ENCODE measurements at places on chromosomes 16 and 17.
A peak's percentile ranks its signal among the peaks of the same experiment; 100 is the strongest.

DNA sequence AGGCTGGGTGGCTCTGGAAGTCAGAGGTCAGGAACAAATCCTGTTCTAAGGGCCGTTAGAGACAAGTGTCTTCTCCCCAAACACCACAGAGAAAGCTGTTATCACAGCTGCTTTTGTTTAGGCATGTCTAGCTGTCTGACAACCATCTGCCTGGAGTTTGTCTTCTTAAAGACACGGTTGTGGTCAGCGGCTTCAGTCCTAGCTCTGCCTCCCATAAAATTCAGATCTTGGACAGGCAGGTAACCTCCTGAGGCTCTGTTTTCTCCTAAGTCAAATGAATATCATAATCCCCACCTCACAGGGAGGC lies 2.3 kb upstream of the ITGA3 start:
- DNase-seq = no peak

DNA sequence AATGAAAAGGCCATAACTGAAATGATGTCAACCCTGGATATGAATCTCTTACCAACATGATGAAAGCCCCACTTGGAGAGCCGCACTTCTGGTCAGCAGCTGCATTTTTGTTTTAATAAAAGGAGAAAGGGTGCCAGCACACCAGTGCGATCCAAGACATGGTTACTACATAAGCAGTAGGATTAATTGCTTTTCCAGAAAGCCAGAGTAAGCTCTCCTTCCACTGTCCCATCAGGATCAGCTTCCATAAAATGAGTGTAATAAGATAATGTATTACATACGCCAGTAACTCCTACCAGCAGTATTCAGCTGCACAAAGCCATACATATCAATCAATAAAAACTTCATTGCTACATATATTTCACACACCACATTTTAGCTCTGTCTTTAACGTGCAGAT lies 26.3 kb upstream of the NACA2 start:
- no peak for DNase-seq

DNA sequence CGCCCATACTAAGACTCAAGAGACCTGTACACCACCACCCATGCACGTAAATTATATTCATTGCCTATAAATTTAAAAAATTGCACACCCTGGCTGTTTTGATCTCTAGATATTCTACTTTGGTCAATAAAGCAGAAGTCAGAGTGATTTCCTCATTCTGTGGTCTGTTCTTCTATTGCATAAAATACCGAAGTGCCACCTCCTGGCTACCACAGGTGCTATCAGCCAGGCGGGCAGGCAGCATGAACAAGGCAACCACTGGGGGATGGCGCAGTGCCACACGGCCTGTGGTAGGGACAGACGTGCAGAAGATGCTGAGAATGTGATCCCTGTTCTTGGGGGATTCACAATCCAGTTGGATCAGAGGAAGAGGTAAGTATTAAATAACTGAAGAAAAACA lies 122.3 kb downstream of the CDK5R1 start:
- no peak for DNase-seq

DNA sequence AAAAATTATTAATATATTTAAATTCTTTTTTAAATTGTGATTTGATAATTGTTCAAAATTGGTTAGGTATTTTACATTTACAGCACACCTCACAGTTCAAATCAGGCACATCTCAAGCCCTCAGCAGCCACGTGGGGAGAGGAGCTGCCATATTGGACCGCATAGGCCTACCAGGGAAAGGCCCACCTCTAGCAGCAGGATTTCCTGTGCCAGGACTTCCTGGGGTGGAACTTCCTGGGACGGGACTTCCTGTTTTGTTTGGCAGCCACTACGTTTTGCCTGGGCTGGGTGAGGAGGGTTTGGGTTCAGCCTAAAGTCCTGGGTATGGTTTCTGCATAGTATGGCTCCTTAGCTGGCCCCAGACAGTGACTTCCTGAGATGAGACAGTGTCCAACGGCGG lies 298.5 kb upstream of the FOXF1 start:
- no peak for DNase-seq

DNA sequence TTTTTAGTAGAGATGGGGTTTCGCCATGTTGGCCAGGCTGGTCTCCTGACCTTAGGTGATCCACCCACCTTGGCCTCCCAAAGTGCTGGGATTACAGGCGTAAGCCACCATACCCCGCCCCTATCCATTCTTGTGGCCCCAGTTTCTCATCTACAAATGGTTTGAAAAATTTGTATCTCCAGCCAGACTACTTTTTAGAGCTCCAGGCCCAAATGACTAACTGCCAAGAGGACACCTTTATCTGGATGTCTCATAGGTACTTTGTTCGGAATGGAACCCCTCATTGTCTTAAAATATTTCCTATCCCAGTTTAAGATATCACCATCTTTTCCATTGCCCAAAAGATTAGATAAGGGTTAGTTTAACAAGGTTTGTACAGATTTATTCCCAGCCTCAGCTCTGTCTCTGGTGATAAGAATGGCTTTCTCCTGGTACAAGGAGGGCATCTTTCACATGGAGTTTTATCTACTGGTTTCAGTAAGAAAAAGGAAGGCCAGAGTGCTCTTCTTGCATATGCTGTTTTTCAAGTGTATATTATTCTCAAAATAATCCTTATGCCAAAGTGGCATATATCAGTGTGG lies 4.9 kb upstream of the CDC27 start:
- DNase-seq = no peak

DNA sequence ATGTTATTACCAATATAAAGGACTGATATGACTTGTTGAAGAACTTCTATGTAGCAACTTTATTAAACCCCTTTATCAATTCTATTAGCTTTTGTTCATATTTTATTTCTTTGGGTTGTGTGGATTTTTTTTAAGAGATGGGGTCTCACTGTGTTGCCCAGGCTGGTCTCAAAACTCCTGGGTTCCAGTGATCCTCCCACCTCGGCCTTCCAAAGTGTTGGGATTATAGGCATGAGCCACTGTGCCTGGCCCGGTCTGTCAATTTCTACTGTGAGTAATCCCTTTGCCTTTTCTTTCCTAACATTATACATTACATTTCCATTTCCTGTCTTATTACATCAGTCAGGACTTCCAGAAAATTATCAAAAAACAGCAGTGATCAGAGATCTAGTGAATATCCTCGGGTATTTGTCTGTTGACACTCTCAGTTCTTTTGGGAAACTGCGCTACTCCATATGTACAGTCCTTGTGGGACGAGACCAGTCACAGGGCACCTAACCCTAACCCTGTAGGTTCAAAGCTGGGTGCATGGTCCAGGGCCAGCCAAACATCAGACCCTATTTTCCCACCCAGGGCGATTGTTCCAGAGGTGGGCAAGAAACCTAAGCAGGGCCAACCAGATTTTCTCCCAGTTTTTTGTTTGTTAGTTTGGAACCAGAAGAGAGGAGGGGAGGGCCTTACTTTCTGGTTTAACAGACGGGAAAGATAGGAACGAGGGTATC lies 1.7 kb upstream of the SLC47A1 start:
- DNase-seq = no peak

GRCh38 chr17:41773731-41774193 lies 12.7 kb downstream of the JUP start:
- DNase-seq = no peak

GRCh38 chr17:869086-869485 lies 86.9 kb downstream of the MRM3 start:
- DNase-seq = no peak

- DNase-seq = no peak
Observed at GRCh38 chr16:72620853-72621252, 427.1 kb downstream of the ZFHX3 start.

- DNase-seq = no peak
Observed at GRCh38 chr16:69318911-69319289, 7.8 kb downstream of the VPS4A start.

GRCh38 chr16:24409045-24409444 lies 130.3 kb upstream of the RBBP6 start:
- DNase-seq = peak; percentile 10

GRCh38 chr16:86406056-86406455 lies 104.3 kb upstream of the FOXF1 start:
- DNase-seq = no peak

DNA sequence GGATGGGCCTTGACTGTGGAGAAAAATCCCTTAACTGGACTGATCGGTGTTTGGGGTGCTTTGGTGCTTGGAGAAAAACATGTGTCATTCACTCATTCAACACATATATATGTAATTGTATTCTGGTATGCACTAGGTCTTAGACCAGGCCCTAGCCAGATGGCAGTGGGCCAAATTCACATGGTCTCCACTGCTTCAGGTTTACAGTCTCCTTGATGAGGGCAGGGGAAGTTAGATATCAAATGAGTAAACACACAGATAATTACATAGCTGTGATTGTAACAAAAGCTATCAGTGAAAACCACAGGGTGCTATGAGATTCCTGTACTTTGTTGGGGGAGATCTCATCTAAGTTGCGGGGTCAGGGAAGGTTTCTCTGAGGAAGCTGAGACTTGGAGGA lies 78.8 kb downstream of the WWP2 start:
- no peak for DNase-seq

GRCh38 chr17:28346199-28346580 lies 10.6 kb downstream of the TNFAIP1 start:
- no peak for DNase-seq

DNA sequence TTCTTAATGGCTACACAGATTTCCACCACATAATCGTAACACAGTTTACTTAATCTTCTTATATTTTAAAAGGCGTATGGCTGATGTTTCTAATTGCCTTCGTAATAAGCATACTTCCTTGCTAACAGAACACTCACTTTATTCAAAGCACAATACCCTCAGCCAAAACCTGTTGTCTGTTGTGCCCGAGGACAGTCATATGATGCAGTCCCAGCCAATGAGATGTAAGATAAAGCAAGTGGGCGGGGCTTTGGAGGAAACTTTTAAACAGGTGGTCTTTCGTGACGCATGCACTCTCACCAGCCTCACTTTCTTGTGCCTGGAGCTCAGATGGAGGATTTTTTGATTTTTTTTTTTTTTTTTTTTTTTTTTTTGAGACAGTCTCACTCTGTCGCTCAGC lies 174.1 kb downstream of the ZFHX3 start:
- DNase-seq = no peak

GRCh38 chr17:1561420-1562175 lies 994 bp downstream of the PITPNA start:
- DNase-seq = no peak

DNA sequence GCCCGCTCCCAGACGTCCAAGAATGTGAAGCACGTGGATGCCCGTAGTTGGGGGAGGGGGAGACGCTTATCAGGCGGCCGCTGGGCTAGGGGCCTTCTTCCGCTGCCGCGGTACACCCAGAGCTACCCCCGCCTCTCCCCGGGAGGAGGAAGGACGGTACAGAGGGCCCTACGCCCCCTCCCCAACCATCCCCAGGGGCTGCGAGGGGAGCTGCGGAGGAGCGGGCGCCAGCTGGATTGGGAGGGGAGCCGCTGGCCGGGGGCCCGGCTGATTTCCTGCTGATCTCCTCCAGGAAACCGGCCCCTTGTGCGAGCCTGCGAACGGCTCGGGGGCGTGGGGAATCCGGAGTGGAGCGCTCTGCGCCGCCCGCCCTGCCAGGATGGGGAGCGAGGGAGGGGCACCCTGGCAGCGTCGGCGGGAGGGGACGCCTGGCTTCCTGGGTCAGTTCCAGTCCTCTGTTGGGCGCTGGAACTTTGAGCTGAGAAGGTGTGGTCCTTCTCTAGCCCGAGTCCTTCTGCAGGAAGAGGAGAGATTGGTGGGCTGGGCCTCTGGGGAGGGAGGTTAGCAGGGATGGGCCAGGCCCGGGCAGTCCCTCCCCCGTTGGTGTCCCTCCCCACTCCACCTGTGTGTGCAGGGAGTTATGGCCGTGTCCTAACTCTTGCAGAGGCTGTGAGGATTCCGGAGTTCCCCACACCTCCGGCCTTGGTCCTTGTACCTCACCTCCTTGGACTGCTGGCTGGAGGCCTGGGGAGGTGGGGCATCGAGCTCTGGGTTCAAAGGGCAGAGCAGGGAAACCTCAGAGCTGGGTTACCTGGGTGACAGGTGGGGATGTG lies 19.2 kb downstream of the GJD3 start:
- DNase-seq = peak; percentile 68

DNA sequence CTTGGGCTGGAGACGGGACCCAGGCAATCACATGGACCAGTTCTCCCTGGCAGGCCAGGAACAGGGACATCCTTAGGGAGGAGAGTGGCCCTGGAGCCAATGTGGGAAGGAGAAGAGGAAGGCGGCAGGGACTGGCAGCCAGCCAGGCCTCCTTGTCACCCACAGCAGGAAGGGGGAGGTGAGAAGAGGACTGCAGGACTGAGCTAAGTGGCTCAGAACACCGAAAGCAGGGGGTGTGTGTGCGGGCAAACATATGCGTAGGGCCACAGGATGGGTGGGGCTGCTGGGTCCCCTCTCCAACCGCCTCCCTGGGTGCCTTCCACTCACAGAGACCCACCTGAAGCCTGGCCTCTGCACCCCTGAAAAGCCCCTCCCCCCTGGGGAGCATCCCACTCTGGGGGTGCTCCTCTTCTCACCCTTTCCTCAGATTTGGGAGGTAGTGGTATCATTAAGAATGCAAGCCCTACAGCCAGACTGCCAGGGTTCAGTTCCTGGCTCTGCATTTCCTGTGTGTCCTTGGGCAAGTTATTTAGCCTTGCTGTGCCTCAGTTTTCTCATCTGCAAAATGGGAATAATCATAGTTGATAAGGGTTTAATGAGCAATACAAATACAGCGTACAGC lies 8.1 kb downstream of the PNMT start:
- DNase-seq = no peak

DNA sequence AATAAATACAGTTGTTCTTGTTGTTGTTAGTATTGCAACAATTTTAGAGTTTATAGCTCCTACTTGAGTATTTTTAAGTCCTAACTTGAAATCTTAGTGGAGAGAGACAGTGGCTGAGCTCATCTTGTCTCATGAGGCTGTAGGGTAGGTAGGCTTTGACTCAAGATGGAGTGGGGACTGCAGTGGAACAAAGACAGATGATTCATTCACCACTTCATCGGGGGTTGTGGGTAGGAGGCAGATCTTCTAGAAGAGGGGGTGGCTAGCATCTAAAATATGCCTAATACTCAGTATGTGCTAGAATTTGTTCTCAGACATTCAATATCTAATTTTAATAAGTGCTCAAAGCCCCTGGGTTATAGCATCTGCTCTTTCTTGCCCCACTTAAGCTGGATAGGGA lies 13.1 kb upstream of the MMD start:
- DNase-seq = no peak

DNA sequence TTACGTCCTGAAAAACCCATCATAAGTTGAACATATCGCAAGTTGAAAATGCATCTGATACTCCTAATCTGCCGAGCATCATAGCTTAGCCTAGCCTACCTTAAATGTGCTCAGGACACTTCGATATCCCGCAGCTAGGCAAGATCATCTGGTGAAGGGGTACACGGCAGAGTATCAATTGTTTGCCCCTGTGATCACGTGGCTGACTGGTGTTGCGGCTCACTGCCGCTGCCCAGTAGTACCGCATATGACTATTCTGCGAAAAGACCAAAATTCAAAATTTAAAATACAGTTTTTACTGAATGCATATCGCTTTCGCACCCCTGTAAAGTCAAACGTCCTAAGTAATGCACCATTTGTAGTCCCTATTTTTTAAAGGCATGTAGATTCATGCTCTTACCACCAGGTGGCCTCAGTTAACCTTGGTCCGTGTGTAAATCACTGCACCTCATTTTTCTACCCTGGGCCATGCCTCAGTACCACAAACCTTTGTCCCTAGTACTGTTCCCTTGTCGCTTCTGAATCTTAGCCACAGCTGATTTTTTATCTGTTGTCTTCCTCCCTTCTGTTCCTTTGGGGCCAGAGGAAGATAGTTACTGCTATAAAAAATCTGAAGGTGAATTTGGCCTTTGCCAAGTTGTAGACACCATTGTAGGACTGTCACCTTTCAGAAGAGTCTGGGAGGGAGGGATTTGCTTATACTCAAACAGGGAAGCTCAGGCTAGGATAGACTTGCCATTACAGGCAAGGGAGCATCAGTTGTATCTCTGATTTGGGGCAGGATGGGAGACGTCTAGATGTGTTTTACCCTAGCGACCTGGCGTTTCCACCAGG lies 34.4 kb downstream of the WWP2 start:
- DNase-seq = no peak
